BE2C (cell line): ENCODE measurements at places on chromosomes 13 and 19.

DNA sequence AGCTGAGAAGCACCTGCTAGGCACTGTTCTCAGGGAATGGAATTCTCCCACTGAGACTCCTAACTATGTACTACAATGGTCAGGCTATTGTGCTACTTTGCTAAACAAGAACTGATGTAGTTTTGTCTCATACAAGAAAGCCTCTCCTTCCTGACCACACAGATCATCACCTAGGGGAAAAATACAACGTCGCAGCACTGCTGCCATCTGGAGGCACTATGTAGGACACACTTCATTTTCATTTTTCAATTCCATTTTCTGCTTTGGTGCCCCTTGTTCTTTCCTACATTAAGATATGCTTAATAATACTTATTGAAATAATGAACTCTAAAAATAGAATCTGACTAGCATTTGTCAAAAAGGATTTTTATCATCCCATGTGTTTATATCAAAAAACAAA lies 21.1 kb downstream of the PROSER1 start:
- peak; percentile 22 for DNase-seq

GRCh38 chr19:12794196-12794941 lies 3.1 kb downstream of the JUNB start:
- no peak for DNase-seq

- no peak for DNase-seq
Measured at GRCh38 chr19:34359954-34360315, 5.1 kb upstream of the GPI start.

DNA sequence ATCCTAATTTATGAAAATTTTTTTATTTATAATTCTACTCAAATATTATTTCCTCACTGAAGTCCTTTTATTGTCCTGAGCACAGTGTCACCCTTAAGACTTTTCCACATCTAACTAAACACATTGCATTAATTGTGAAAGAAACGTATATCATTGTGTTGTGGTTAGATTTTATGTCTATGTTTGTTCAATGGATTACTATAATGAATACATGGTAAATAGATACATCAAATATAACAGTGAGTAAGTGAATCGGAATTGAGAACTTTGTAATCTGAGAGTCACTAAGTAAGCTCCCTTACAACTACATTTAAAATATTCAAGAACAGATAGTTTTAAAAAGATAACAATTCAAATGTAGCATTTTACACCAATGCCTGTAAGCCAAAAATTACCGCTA lies 417.6 kb upstream of the PCDH20 start:
- DNase-seq, result no peak

DNA sequence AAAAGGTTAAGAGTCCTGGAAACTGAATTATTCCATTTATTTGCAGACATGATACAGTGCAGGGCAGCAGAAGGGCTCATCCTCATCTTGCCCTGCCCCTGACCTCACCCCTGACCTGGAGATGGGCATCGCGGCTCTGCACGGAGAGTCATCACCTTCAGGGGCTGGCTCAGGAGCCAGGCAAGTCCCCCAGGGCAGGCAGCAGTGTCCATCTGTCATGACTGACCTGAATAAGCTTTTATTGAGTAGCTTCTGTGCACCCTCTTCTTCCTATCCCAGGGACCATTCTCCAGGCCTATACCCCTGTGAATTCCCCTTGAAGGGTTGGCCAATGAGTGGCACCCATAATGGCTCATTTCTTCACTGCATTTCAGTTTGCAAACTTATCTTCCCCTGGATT lies 484.2 kb downstream of the ZNF536 start:
- DNase-seq, result no peak

- no peak for DNase-seq
Measured at GRCh38 chr19:858284-858683, 1.2 kb upstream of the CFD start.

DNA sequence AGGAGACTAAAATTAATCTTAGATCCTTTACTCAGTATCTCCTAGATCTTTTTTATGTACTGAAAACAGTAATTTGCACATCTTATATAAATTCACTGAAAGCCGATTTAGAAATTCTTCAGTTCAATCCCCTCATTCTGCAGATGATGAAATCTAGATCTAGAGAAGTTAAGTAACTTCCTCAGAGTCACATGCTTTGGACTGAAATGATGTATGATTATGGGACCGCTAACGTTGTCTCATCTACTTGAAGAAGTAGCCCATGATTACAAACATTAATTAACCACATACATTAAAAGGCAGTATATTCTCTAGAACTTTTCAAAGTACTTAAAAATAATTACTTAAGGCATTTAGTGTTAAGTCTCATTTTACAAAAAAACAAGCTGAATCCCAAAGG lies 37.8 kb downstream of the ELF1 start:
- DNase-seq, result no peak

DNA sequence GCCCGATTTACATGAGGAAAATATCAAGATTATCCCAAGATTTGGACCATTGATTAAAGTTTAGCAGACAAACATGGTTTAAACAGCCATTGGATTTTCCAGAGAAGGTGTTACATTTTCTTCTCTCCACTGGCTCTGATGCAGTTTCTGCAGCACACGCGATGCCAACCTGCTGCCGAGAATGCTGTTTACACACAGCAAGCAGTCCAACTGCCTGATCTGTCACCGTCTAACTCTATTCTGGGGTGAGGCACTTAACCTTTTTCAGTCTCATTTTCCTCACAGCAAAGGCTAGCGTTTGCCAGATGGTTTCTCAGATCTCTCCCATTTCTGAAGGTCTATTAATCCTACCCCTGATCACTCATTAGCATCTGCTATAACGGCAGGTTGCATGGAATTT lies 763.5 kb upstream of the GPC6 start:
- DNase-seq, result no peak

GRCh38 chr19:41774515-41774980 lies 19.2 kb downstream of the CEACAM6 start:
- DNase-seq, result no peak

GRCh38 chr19:961866-962620 lies 22.1 kb upstream of the WDR18 start:
- DNase-seq, result no peak

- no peak for DNase-seq
Measured at GRCh38 chr13:31495336-31495735, 244.0 kb upstream of the RXFP2 start.

GRCh38 chr13:111912991-111913760 lies 153.8 kb upstream of the SOX1 start:
- DNase-seq, result no peak

DNA sequence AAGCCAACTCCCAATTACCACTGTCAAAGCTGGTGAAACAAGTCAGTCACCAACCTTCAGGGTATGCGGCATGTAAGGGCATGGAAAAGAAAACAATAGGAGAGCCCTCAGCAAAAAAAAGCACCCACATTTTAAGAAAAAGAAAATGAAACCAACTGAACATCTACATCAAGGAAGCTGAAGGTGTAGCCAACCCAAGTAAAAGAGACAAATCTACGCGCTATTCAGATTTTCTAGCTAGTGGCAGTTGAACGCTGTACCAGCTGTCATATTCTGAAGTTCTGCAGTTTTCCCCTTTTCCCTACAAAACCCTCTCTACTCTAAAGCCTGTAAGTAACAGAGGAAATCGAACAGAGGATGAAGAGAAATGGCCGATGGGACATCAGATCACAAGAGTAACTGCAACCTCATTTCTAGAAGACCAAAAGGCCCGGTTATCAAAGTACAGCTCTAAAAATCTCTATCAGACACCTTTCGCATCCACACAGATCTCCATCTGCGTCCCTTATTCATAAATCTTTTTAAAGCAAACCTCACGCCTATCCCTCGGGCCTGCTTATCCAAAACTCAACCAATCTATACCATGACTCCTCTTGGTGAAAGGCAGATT lies 1.4 kb downstream of the MYCBP2 start:
- no peak for DNase-seq

GRCh38 chr19:17455308-17456123 lies 5.2 kb downstream of the NXNL1 start:
- peak; percentile 22 for DNase-seq

- no peak for DNase-seq
Measured at GRCh38 chr13:53382008-53382407, 353.4 kb downstream of the OLFM4 start.

DNA sequence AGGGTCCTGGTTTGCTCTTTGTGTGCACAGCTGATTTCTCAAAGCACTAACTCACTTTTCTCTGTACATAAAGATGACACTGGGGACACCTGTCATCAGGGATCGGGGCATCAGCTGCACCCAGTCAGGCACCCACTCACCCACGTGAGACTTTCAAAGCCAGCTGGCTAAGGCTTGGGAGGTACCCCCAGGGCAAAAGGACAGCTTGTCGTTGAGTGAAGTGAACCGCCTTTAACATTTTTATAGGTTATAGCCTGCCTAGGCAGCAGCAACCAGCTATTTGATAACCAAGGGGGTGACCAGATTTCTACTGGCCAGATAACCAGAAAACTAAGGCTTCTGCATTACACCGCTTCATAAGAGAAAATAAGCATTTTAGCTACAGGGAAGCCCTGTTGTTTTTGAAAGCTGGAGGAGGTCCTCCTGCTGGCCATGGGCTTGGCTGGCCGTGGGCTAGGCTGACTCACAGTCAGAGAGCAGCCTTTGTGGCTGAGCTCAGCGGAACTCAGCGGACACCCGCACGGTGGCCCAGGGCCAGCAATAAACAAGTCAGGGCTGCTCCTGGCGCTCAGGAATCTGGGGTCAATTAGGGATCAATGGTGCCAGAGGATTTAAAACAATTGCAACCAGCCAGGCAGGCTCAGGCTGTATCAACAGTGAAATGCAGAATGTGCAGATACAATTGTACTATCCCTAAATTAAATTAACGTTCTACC lies 57.1 kb downstream of the ALOX5AP start:
- DNase-seq, result peak; percentile 88

DNA sequence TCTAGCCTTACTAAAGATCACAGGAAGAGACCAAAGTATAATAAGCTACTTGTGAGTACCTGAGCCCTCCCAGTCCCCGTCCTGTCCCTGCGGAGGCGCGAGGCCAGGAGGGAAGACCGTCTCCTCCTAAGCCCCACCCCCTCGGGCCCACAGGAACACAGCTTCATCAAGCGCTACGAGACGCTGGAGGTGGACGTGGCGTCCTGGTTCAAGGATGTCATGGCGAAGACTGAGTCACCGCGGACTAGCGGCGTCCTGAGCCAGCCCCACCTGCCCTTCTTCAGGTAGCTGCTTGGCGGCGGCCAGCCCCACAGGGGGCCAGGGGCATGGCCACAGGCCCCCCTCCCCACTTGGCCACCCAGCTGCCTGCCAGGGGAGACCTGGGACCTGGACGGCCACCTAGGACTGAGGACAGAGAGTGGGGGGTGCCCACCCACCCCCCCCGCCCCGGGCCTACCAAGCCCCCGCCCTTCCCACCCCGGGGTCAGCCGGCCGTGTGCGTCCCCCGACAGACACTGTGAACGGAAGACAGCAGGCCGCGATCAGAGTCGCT lies 2.4 kb upstream of the TGFBR3L start:
- DNase-seq, result no peak

DNA sequence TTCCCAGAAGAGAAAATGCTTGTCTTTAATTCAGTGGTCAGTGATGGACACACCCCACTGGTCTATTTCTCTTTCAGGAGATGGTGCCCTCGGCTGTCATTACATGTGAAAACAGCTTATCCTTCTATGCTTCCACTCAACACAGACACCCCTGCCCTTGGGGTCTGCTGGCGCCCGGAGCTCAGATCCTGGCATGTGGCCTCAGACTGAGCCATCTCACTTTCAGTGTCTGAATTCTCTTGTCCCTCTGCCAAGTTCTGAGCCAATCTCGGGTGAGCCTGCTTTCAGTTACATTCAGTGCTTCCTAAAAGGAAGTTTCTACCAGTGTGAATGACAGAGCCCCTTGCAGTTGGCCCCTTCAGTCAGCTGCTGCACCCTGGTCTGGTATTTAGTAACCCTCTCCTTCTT lies 293.6 kb downstream of the DNAJC15 start:
- DNase-seq, result peak; percentile 92

GRCh38 chr13:92297971-92298942 lies 899.8 kb downstream of the GPC5 start:
- DNase-seq, result no peak

DNA sequence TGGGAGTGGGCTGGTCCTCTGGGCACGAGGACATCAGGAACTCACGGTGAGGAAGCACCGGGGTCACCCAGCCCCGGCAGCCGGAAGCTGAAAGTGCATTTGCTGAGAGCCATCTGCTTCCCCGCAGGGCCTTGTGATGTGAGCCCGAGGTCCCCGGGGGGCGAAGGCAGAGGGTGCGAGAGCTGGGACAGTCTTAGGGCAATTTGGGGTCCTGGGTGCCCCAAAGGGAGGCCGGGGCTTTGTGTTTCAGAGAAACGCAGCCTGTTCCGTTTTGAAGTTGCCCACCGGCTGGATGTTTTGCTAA lies 4.8 kb downstream of the F2RL3 start:
- DNase-seq, result peak; percentile 40

- DNase-seq, result no peak
Measured at GRCh38 chr19:37928527-37929286, 21.7 kb downstream of the SIPA1L3 start.

- DNase-seq, result no peak
Measured at GRCh38 chr19:3478409-3479176, 1.7 kb downstream of the SMIM24 start.

GRCh38 chr19:17487284-17488121 lies 17.2 kb downstream of the SLC27A1 start:
- no peak for DNase-seq

DNA sequence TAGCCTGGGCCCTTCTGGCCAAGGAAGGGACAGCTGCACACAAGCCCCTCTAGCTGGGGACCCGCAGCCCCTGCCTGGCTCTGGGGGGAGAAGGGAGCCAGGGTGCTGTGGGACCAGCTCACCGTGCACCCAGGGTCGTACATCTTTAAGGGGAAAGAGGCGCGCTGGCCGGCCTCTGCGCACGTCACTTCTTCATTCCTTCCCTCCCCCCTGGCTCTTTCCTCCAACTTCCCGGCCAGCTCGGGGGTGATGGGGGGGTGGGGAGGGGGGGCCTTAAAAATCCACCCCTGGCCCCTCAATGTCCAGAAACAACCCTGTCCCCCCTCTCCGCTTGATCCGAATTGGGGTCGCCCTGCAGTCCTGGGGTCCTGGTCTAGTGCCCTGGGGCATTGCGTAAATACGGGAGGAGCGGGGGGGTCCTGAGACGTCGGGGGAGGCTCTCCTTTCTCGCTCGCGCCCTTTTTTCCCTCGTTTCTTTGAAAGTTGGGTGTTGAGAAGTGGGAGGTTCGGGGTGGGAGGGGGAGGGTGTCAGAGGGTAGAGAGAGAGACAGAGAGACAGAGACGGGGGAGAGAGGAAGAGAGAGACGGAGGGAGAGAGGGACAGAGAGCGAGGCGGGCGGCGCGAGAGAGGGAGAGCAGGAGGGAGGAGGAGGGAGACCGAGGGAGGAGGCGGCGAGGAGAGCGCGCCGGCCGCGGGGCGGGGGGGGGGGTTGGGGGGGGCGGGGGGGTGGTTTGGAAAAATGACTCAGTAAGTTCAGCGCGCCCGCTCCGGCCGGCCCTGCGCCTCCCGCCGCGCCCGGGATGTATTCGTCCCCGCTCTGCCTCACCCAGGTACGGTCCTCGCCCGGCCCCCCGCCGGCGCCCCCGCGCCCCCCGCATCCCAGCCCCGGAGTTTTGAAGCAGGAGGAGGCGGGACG lies at the start of gene NFIC:
Gene NFIC (plus strand): TSS at position 748 of the 917 bp plus-strand sequence. CDS start 54 bp downstream, at position 802.
- DNase-seq, result peak; percentile 69

- DNase-seq, result no peak
Measured at GRCh38 chr13:70388935-70389334, 280.7 kb upstream of the KLHL1 start.

- DNase-seq, result no peak
Measured at GRCh38 chr13:106548064-106548696, 12.7 kb upstream of the EFNB2 start.
